HT-29 (cell line): ENCODE measurements at places on chromosomes 6 and 20. TPM values are rescaled to one million over a fixed set of nuclear protein-coding genes. Genes with fewer than 3 reads are reported as not detected.

The CDK5RAP1 gene
- 34.4 and 39.3 TPM in 2 replicates for total RNA-seq

The SIRPG gene
- total RNA-seq: not detected in 2 replicates

The MAS1 gene
- total RNA-seq: not detected in 2 replicates

The ZNF831 gene
- not detected in 2 replicates for total RNA-seq

The MUC22 gene
- total RNA-seq: not detected in 2 replicates

The AGER gene
- 3.0 and 4.9 TPM in 2 replicates for total RNA-seq

The PTK6 gene
- 26.3 and 31.1 TPM in 2 replicates for total RNA-seq

The PTCRA gene
- total RNA-seq: not detected in 2 replicates

The NKX2-2 gene
- 0.16 TPM in 1 of 2 replicates, not detected in the other for total RNA-seq

The FAM83C gene
- total RNA-seq: 0.37 and 0.81 TPM in 2 replicates

The APOBEC2 gene
- not detected in 2 replicates for total RNA-seq

The MMUT gene
- total RNA-seq: 3.8 and 4.4 TPM in 2 replicates

The HMGA1 gene
- total RNA-seq: 1,158 and 1,171 TPM in 2 replicates

The CPXM1 gene
- not detected in 2 replicates for total RNA-seq

The ATAT1 gene
- total RNA-seq: 8.3 and 9.2 TPM in 2 replicates

The PLCB1 gene
- total RNA-seq: 3.3 and 3.5 TPM in 2 replicates

The DBNDD2 gene
- total RNA-seq: 66.6 and 84.8 TPM in 2 replicates

The TMEM217 gene
- total RNA-seq: 1.4 and 1.8 TPM in 2 replicates

The C2 gene
- total RNA-seq: 0.28 and 0.91 TPM in 2 replicates

The MLIP gene
- total RNA-seq: not detected in 2 replicates

The OTOR gene
- not detected in 2 replicates for total RNA-seq

The HLA-DPB1 gene
- not detected in 2 replicates for total RNA-seq

The IL20RA gene
- 7.9 and 16.7 TPM in 2 replicates for total RNA-seq

The PKIB gene
- 5.8 and 6.1 TPM in 2 replicates for total RNA-seq

The COL9A3 gene
- total RNA-seq: 57.4 and 59.7 TPM in 2 replicates

The SEL1L2 gene
- not detected in 2 replicates for total RNA-seq
